KG1 (cell line): ENCODE measurements at places on chromosomes 6 and 20.
A peak's percentile ranks its signal among the peaks of the same experiment; 100 is the strongest.

DNA sequence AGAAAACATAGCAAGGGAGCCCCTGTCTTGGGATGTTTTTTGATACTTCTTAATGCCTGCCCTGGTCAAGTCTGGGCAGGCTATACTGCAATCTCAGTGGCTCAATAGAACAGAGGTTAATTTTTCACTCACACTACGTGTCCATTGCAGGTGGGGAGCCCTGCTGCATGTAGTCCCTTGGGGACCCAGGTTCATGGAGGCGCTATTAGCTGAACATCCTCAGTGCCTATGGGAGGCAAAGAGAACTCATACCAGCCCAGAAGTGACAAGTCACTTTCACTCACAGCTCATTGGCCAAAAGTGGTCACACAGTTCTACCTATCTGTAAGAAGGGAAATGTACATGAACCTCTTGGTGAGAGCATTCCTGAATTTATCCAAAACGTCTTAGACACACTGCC, 23.2 kb downstream of the CGA start:
- no peak for DNase-seq

- no peak for DNase-seq
These were observed 363.4 kb upstream of the JARID2 start for GRCh38 chr6:14882394-14883026.

GRCh38 chr6:57316581-57317059, 810 bp upstream of the PRIM2 start:
- peak; percentile 93 for DNase-seq

- no peak for DNase-seq
These were observed 177.7 kb downstream of the SMOC2 start for GRCh38 chr6:168618546-168619315.

DNA sequence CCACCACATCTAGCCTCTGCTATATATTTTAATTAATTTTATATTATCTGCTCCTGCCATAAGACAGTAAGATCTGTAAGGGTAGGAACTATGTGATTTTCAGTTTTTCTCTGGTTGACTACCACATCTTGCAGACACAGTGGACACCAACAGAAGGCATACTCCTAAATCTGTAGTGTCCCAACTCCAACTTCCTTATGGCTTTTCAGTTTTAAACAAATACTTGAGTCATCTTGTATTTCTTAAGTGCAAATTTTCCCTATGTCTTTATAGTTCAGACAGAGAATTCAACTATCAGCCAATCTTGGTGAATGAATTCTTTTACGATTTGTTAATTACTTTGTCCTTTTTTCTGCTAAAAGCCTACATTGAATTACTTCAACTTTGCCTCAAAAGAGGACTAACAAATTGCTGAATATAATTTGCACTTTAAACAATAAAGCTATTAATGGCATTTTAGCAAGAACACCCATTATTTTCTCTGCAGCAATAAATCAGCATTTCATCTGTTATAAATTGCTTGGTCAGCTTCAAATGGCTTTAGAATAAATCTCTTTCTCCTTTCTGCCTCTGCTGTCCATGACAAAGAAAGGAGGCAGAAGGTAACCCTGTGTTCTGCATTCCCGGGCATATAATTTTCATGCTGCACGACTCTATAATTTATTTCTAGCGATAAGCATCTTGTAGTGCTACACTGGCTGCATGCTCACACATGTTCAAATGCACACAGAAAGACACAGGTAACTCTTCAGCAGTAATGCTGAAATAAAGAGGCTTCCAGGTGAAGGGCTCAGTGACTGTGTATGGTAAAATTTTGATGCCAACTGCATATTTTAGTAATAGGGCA, 144.8 kb downstream of the BACH2 start:
- no peak for DNase-seq

GRCh38 chr20:54292185-54292584, 84.3 kb downstream of the PFDN4 start:
- DNase-seq, result no peak

GRCh38 chr6:33508935-33509926, 54.9 kb downstream of the ZBTB9 start:
- no peak for DNase-seq

- DNase-seq, result no peak
These were observed 19.3 kb downstream of the SLC13A3 start for GRCh38 chr20:46631874-46632446.

- DNase-seq, result no peak
These were observed 1930.9 kb upstream of the DEFB115 start for GRCh38 chr20:29326376-29327070.

DNA sequence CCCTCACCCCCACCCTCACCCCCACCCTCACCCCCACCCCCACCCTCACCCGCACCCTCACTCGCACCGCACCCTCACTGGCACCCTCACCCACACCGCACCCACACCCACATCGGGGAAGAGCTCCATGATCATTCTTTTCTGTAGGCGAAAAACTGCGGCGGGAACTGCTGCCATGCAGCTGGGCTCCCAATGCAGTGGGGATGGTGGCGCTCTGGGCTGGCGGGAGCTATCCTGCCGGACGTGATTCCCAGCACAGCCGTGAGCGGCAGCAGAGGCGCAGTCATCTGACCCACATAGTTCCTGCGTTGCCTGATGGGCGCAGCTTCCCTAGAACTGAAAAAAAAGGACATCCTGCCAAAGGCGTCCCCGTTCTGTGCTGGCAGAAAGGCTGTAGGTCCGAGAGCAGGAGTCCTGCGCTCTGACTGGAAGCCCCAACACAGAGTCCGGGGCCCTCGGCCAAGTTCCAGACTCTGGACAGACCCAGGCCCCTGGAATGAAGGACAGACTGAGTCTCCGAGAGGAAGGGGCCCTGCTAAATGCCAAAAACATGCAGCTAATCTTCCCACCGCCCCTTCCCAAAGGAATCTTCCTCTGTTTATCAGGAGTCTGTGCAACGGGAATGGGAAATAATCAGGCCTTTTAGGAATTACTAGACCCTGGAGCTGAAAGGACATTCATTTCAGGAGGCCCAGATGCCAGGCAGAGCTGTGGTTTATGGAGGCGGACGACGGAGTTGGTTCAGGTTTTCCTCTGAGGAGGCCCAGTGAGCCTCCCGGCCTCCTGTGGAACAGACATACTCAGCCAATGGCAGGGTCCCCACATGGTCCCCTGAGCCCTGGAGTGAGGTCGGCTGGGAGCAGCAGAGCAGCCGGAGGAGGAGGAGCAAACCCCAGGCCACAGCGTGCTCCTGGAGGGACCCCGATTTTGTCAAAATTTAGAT, 14.1 kb upstream of the TCFL5 start:
- DNase-seq, result no peak

DNA sequence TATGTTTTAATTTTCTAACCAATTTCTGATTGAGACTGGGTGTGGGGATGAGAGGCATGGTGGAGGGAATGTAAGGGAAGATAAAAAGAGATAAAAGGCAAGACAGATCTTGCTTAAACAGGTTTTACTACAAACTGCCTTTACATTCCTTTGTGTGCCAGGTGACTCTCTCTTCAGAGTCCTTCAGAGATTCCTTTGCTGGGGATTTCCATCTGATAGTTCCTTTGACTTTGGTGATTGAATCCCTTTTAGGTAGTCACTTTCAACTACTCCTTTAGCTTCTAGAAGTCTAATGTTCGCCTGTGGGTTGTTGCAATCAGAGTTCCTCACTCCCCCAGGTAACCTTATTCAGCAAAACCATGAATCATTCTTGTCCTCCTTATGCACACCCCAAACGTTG, 283.3 kb upstream of the MANEA start:
- DNase-seq, result no peak

- DNase-seq, result peak; percentile 65
These were observed 19.3 kb downstream of the PLCB1 start for GRCh38 chr20:8151372-8151771.

- DNase-seq, result no peak
These were observed 57.6 kb downstream of the SLC22A2 start for GRCh38 chr6:160201061-160201460.

DNA sequence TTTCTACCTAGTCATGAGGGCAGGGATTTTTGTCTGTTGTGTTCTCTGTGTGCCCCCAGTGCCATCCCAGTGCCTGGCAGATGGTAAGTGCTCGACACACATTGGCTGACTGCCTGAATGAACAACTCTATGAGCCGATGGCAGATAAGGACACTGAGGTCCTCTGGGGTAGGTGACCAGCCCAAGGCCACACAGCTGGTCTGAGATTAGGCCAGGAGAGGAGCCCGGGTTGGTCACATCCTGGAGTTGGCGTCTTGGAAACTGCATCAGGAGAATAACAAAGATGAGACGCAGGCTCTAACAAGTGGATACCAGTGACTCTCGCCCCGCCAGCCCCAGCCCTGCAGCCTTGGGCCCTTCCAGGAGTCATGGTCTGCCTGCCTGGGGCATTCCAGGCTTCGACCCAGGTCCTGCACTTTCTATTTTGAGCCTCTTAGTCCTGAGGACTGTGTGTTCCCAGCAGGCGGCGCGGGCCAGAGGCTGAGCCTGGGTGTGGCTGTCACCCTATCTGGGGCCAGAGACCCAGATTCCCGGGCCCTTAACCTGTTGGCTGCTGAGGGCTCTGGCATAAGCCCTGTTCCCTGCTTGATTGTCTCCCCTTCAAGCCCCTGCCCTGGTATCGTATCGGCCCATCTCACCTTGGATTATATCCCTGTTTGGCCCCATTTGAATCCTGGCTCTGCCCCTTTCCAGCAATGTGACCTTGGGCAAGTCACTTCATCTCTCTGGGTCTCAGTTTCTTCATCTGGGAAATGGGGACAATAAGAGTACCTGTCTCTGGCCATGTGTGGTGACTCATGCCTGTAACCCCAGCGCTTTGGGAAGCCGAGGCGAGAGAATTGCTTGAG, 88.3 kb downstream of the CEBPB start:
- DNase-seq, result no peak

DNA sequence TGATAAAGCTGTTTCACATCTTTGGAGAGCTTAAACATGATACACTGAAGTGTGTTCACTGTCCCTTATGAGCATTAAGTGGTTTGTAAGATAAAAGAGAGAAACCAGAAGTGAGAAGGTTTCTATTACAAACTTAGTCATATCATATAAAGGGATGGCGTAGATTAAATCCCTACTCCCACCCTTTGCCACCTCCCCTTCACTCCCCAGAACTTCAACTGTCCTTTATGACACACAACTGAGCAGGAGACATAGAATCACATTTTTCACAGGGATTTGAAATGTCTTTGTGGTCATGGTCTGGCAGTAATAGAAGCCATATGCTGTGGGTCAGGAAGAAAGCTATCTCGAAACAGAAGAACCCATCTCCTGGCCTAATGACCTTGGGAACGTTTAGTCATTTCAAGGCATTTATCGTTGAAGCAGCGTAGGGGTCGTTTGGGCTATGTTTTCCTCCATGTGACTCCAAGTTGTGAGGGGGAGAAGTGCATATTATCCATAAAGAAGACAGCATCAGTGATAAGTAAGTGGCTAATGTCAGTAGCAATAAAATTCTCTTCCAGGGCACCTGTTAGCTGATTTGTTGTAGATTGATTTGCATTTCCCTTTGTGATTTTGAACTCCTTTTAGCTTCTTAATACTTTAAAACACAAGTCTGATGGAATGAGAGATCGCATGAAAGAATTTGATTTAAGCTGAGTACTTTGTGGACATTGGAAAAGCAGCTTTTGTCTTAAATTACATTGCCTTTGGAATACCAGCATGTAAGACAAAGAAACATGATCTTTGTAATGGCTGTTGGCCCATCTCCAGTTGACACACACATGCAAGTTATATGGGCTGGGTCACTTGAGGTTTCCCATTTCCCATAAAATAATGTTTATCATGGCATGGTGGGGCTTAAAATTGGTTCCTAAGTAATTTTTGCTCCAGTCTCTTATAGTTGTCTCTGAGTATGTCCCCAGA, 501.5 kb upstream of the FLRT3 start:
- no peak for DNase-seq
